ENCODE measurements at places on chromosomes 7 and 10.

DNA sequence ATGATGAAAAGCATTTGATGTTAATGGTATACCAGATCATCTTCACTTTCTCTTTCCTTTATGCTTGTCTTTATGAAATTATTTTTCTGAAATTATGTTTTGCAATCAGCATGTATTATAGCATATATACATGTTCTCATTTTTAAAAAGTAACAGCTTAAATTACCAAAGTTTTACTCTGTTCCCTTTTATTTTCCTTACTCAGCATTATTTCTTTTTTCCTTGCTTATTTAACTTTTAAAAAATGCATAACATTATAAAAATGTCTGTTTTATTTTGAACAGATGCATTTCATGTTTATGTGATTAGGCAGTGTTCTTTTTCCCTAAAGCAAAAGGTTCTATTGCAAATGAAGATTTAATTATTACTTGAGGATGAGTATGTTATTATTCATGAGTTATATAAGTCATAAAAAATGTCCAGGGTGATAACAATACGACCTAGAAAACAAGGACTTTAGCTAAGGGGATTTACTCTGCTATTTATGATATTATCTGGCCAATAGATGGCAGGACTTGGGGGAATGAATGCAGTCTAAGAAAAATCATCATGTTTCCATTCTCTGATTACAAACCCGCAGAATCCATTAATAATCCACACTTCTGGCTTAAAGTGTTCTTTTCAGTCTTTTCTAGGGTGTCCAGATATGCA lies 38.5 kb downstream of the CABCOCO1 start:
- no peaks in the 10 kb centered on the region for H3K27me3 ChIP-seq
- H3K4me1 ChIP-seq, result no peaks in the 10 kb centered on the region

DNA sequence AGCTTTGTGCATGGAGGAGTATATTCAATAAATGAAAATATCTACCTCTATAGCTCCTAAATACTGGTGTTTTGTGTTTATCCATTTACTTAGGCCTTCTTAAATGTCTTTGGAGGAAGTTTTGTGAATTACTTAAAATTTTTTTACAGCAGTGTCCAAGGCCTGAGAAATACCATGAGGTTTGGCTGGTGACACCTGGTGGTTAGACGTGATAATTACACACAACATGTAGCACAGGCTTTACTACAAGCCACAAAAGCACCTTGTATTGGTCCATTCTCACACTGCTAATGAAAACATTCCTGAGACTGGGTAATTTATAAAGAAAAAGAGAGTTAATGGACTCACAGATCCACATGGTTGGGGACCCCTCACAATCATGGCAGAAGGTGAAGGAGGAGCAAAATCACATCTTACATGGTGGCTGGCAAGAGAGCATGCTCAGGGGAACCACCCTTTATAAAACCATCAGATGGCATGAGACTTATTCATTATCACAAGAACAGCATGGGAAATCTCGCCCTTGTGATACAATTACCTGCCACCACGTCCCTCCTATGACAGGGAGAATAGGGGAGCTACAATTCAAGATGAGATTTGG lies 20.6 kb downstream of the HYAL4 start:
- H3K36me3 ChIP-seq, result no peaks in the 10 kb centered on the region
- DNase-seq, result peak; percentile 79

- H3K4me1 ChIP-seq, result no peaks in the 10 kb centered on the region
- H3K36me3 ChIP-seq, result no peaks in the 10 kb centered on the region
- no peak overlapping the region for H3K4me3 ChIP-seq
Measured at GRCh38 chr10:50316695-50317648, 65.7 kb upstream of the ASAH2 start.

DNA sequence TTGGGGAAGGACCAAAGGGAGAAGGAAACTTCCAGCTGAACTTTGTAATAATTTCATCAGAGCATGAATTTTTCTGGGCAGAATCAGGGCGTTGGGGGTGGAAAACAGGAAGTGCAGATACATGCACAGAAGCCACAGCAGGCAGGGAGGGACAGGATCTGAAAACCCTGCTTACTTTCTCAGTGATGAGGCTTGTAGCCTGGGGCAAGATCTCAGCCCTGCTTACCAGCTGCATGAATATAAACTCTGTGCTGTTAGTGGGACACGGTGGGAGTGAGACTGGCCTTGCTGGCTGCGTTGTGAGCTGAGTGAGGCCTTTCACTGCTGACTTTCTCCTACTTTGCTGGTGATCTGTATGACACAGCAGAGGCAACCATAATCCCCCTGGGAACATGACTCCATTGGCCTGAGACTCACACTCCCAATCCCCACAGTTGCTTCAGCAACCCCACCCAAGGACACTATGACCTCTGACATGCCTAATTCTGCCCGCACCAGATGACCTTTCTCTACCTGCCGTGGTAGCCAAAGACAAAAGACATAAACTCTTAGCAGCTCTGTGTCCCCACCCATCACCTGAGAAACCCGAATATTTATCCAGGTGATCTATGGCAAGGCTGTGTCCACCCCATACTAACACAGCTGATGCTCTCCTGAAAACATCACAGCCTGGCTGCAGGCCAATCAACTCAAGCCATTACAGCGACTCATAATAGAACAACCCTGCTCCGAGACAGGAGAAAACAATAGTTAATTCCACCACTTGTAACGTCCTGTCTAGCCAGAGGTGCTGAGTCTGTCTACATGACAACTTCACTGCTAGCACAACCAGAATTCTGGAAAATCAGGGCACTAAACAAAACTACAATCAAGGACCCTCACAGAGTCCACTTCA lies 190.7 kb upstream of the CHRM2 start:
- no peak overlapping the region for H3K27ac ChIP-seq
- H3K4me1 ChIP-seq, result no peaks in the 10 kb centered on the region
- no peak overlapping the region for H3K4me3 ChIP-seq
- H3K36me3 ChIP-seq, result no peaks in the 10 kb centered on the region
- no peak for DNase-seq

DNA sequence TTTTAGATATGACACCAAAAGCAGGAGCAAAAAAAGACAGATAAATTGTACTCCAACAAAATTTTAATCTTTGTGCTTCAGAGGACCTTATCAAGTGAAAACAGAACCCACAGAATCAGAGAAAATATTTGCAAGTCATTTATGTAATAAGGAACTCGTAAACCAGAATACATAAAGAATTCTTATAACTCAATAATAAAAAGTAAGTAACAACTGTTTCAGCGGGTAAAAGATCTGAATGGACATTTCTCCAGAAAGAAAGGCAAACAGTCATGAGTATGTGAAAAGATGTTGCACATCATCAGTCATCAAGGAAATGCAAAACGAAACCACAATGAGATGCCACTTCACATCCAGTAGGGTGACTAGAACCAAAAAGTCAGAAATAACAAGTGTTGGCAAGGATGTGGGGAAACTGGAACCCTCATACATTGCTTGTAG lies 167.7 kb upstream of the KCTD7 start:
- H3K27ac ChIP-seq, result no peak overlapping the region
- no peak overlapping the region for H3K4me3 ChIP-seq

DNA sequence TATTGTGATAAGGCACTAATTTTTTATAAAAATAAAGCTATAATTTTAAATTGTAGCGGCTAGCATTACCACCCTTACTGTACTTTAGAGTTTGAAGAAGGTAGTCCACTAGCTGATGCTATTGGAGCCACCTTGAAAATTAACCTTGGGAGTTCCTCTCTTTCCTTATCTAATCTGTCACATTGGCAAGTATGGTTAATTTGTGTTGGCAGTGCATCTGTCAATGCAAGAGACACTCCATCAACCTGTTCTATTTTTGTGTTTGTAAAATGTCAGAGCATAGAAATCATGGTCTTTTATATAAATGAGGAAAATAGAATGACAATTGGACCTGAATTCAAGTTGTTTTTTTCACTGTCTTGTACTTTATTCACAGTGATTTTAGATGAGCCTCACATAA lies 20.5 kb downstream of the GLCCI1 start:
- H3K27me3 ChIP-seq, result no peaks in the 10 kb centered on the region
- H3K4me1 ChIP-seq, result no peaks in the 10 kb centered on the region
- no peaks in the 10 kb centered on the region for H3K36me3 ChIP-seq
- DNase-seq, result no peak
- no peak overlapping the region for H3K4me3 ChIP-seq

GRCh38 chr7:107180378-107180777 lies 11.6 kb downstream of the HBP1 start:
- H3K36me3 ChIP-seq, result peaks cover 4% of the 10 kb centered on the region
- no peaks in the 10 kb centered on the region for H3K27me3 ChIP-seq
- DNase-seq, result peak; percentile 62
- H3K4me1 ChIP-seq, result peaks cover 31% of the 10 kb centered on the region

- DNase-seq, result no peak
- no peaks in the 10 kb centered on the region for H3K36me3 ChIP-seq
- H3K27me3 ChIP-seq, result no peaks in the 10 kb centered on the region
- H3K4me3 ChIP-seq, result no peak overlapping the region
Measured at GRCh38 chr10:110009736-110010475, 2.1 kb downstream of the ADD3 start.

- H3K36me3 ChIP-seq, result peaks cover 24% of the 10 kb centered on the region
- peaks cover 4% of the 10 kb centered on the region for H3K4me1 ChIP-seq
- H3K27me3 ChIP-seq, result no peaks in the 10 kb centered on the region
- H3K4me3 ChIP-seq, result no peak overlapping the region
Measured at GRCh38 chr7:27753863-27754262, 13.9 kb downstream of the TAX1BP1 start.

DNA sequence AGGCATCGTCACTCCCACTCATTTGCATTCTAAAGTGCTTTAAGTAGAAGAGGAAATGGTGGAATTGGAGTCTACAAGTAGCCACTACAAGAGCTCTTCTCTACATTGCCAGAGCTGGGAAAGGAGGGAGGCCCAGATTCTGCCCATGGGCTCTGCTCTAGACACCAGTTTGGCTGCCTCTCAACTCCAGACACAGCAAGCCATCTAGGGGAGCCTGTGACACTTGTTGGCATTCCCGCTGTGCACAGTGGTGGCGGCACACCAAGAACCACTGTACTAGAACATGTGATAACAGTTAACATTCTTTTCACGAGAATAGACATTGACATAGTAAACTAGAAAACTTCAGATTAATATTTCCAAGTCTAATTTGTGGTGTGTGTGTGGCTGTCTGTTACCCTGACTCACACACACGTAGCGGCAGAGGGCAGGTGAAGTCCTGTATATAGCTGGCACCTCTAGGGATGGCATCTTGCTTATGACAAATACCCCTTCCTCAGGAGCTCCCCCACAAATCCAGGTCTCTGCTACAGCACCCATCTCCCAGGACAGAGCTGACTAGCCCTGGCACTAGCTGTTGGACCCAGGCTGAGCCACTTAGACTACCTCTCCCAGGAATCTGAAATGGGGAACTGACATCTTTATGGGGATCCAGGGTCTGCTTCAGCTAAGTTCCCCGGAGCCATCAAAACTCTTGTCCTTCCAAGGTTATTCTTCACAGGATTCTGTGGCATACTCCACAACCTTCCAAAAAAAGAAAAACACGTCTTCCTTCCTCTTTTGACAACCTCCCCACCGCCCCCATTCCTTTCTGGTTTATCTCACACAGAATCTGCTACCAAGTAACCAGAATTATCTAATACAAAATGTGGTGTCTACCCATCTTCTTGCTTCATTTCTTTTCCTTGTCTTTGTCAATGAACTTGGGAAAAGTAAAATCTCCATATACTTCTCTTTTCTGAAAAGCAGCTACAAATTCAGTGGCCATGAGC lies 54.7 kb upstream of the MRLN start:
- H3K36me3 ChIP-seq, result peaks cover 31% of the 10 kb centered on the region
- no peaks in the 10 kb centered on the region for H3K4me1 ChIP-seq
- no peak for DNase-seq
- H3K4me3 ChIP-seq, result no peak overlapping the region

DNA sequence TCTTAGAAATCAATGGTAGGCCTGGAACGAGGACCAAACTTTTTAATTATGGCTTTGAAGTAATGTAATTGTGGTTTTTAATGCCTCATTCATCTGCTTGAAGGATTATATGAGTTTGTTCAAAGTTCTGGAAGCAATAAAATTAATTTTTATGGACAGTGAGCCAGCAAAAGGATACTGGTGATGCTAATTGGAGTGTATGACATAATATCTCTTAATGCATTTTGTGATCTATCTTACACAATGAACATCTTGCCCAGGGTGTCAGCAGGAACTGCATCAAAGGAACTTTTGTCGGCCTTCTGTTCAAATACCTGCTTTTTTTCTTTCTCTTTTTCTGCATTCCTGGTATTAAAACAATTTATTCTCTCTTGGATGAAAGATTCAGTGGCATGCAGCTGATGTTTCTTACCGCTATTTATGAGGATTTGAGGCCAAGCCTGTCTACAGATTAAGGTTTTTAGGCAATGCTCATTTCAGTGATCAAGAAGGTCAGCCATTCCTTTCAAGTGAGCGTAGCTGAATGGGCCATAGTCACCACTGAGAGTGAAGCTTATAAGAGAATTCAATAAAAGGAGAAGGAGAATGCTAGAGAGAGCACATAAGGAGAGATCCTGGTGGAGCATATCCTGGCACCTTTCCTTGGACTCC lies 974.8 kb downstream of the SORCS3 start:
- H3K4me3 ChIP-seq, result no peak overlapping the region
- peaks cover 31% of the 10 kb centered on the region for H3K4me1 ChIP-seq
- no peaks in the 10 kb centered on the region for H3K36me3 ChIP-seq
- H3K27ac ChIP-seq, result no peak overlapping the region
- no peaks in the 10 kb centered on the region for H3K27me3 ChIP-seq

- H3K27me3 ChIP-seq, result no peaks in the 10 kb centered on the region
- H3K36me3 ChIP-seq, result no peaks in the 10 kb centered on the region
- H3K27ac ChIP-seq, result peak overlapping the region; percentile 80
- H3K4me1 ChIP-seq, result peaks cover 9% of the 10 kb centered on the region
Measured at GRCh38 chr10:57694956-57695608, 572.6 kb downstream of the IPMK start.

DNA sequence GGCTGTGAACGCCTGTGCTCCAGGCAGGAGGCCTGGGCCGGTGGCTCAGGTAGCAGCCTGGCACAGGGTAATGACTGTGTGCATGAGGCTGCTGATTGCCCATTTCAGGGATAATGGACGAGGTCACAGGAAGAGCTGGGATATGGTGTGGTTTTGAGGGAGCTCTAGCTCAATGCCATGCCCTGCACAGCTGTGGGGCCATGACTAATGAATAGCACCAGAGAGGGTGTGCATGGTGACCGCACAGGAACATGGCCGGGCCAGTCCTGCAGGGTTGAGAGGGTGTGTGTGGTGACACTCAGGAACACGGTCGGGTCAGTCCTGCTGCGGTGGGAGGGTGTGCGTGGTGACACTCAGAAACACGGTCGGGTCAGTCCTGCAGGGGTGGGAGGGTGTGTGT lies 21.8 kb downstream of the NKX6-2 start:
- no peaks in the 10 kb centered on the region for H3K36me3 ChIP-seq
- no peak for DNase-seq
- H3K4me1 ChIP-seq, result no peaks in the 10 kb centered on the region
- H3K4me3 ChIP-seq, result no peak overlapping the region

GRCh38 chr7:101121991-101122932 lies 4.6 kb upstream of the SERPINE1 start:
- H3K36me3 ChIP-seq, result no peaks in the 10 kb centered on the region
- H3K4me1 ChIP-seq, result peaks cover 14% of the 10 kb centered on the region
- DNase-seq, result peak; percentile 55
- peak overlapping the region; percentile 54 for H3K27ac ChIP-seq
